ENCODE measurements at places on chromosomes 2 and 18. TPM values are rescaled to one million over a fixed set of nuclear protein-coding genes. Genes with fewer than 3 reads are reported as not detected.
A peak's percentile ranks its signal among the peaks of the same experiment; 100 is the strongest.

Gene NYAP2
- under 0.01 TPM for total RNA-seq

Gene MYO7B
- total RNA-seq: under 0.01 TPM

DNA sequence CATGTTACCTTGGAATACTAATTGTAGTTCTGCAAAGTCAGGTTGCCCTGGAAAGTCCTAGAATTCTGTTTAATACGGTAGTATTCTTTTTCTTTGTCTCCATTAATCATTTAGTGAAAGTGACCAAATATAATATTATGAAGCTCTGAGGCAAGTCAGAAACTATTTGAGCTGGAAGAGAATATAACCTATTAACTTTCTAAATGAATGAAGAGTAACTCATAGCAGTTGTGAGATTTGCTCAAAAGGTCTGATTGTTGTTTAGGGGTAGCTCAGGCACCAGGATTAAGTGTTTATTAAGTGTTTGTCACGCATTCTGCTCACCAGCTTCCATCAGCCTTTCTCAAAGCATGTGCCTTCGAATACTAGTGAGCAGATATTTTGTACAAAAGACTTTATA lies 46.7 kb upstream of the SERPINE2 start:
- H3K4me1 ChIP-seq: peaks cover 36% of the 10 kb centered on the region
- peak overlapping the region; percentile 71 for H3K27ac ChIP-seq
- no peaks in the 10 kb centered on the region for H3K27me3 ChIP-seq
- no peaks in the 10 kb centered on the region for H3K36me3 ChIP-seq
- no peak for DNase-seq
- no peak overlapping the region for H3K4me3 ChIP-seq

- H3K4me3 ChIP-seq: no peak overlapping the region
- no peaks in the 10 kb centered on the region for H3K36me3 ChIP-seq
- peaks cover 30% of the 10 kb centered on the region for H3K4me1 ChIP-seq
- H3K27me3 ChIP-seq: no peaks in the 10 kb centered on the region
Observed at GRCh38 chr2:46489423-46490174, 10.2 kb downstream of the TMEM247 start.

GRCh38 chr18:50711386-50711785 lies 108.4 kb downstream of the MRO start:
- peak; percentile 62 for DNase-seq
- no peaks in the 10 kb centered on the region for H3K27me3 ChIP-seq
- H3K4me1 ChIP-seq: no peaks in the 10 kb centered on the region
- H3K36me3 ChIP-seq: no peaks in the 10 kb centered on the region

Gene TEX44
- not detected for total RNA-seq

DNA sequence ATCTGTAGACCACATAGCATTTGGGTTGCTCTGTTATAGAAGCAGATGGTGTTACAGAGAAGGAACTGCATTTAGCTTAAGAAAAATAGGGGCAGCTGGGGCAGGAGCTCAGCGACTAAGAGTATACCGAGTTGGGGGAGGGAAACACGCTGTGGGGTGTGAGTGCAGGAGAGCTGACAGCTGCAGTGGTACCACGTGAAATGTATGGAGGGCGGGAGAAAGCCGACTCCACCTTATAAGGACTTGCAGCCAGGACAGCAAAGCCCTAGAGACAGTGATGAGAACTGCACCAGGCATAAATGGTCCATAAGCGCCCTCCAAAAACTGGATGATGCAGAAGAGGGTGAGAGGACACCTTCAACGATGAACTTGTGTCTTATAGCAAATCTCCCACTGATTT lies 237.6 kb downstream of the PRKCE start:
- H3K27ac ChIP-seq: no peak overlapping the region
- H3K4me3 ChIP-seq: no peak overlapping the region
- H3K4me1 ChIP-seq: peaks cover 18% of the 10 kb centered on the region
- no peaks in the 10 kb centered on the region for H3K27me3 ChIP-seq
- no peak for DNase-seq
- H3K36me3 ChIP-seq: no peaks in the 10 kb centered on the region

GRCh38 chr2:218161644-218162043 lies 5.1 kb downstream of the CXCR1 start:
- H3K27me3 ChIP-seq: peaks cover 51% of the 10 kb centered on the region
- H3K36me3 ChIP-seq: no peaks in the 10 kb centered on the region

DNA sequence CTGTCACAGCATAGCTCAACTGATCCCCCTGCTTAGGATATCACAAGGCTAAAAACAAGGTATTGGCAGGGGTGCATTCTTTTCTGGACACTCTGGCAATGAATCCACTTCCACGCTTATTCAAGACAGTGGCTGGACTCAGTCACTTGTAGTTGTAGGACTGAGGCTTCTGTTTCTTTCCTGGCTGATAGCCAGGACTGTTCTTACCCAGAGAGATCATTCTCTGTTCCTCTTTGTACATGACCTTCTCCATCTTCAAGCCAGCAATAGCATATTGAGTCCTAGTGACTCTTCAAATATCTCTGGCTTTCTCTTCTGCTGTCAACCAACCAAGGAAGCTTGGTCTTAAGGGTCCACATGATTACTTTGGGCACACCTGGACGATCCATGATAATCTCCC lies 241.3 kb downstream of the RBM43 start:
- no peak overlapping the region for H3K4me3 ChIP-seq
- no peak for DNase-seq
- H3K27ac ChIP-seq: no peak overlapping the region
- no peaks in the 10 kb centered on the region for H3K36me3 ChIP-seq
- no peaks in the 10 kb centered on the region for H3K27me3 ChIP-seq

- no peaks in the 10 kb centered on the region for H3K36me3 ChIP-seq
- H3K4me3 ChIP-seq: no peak overlapping the region
- H3K27ac ChIP-seq: no peak overlapping the region
- no peak for DNase-seq
Observed at GRCh38 chr2:75416420-75417342, 144.1 kb downstream of the EVA1A start.

DNA sequence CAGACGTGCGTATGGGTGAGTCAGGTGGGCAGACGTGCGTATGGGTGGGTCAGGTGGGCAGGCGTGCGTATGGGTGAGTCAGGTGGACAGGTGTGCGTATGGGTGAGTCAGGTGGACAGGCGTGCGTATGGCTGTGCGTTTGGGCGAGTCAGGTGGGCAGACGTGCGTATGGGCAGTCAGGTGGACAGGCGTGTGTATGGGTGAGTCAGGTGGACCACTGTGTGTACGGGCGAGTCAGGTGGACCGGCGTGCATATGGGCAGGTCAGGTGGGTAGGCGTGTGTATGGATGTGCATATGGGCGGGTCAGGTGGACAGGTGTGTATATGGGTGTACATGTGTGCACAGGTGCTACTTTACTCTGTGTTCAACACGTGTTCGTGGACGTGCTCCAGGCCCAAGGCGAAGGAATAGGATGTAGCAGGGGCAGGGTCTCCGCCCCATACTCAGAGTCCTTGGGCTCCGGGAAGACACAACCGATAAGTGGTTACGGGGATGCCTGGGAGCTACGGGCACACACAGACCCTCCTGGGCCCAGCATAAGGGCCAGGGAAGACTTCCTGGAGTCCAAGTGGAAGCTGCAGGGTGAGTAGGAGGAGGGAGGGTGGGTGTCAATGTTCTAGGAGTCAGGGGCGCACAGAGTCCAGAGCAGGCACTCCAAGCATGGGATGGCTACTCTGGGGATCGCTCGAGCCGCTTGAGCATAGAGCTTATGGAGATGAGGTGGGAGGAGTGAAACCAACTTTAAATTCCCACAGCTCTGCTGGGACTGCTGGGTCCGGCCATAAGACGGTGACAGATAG lies 27.1 kb upstream of the KLF11 start:
- H3K27ac ChIP-seq: no peak overlapping the region
- H3K27me3 ChIP-seq: no peaks in the 10 kb centered on the region
- H3K4me1 ChIP-seq: no peaks in the 10 kb centered on the region
- DNase-seq: peak; percentile 61

- no peaks in the 10 kb centered on the region for H3K27me3 ChIP-seq
- H3K4me1 ChIP-seq: peaks cover 5% of the 10 kb centered on the region
- H3K4me3 ChIP-seq: no peak overlapping the region
- peaks cover 82% of the 10 kb centered on the region for H3K36me3 ChIP-seq
- DNase-seq: peak; percentile 39
Observed at GRCh38 chr18:35707674-35708073, 126.1 kb downstream of the GALNT1 start.

DNA sequence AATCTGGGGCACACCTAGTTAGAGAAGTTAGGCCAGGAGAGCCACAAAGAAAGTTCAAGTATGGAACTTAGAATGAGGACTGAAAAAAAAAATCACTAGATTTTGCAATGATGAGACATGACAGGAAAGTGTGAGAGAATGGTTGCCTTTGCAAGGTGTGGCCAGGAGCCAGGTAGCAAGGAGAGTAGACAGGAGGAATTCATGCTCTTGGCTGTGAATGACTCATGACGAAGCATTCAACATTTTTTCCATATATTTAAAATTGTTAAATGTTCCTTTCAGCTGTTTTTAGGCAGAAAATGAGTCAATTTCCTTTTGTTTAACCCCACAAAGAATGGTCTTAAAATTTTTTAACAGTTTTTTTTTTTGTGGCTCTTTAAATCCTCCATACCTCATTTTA lies 636.9 kb downstream of the PLCL1 start:
- H3K27ac ChIP-seq: no peak overlapping the region
- peaks cover 12% of the 10 kb centered on the region for H3K4me1 ChIP-seq
- no peak overlapping the region for H3K4me3 ChIP-seq
- DNase-seq: no peak
- H3K27me3 ChIP-seq: no peaks in the 10 kb centered on the region

GRCh38 chr2:64273524-64274398 lies 129.5 kb upstream of the PELI1 start:
- peak overlapping the region; percentile 42 for H3K27ac ChIP-seq
- H3K4me3 ChIP-seq: no peak overlapping the region
- H3K4me1 ChIP-seq: peaks cover 41% of the 10 kb centered on the region
- no peaks in the 10 kb centered on the region for H3K36me3 ChIP-seq
- DNase-seq: peak; percentile 89
- no peaks in the 10 kb centered on the region for H3K27me3 ChIP-seq

Gene MDH1
- 132 TPM for total RNA-seq

Gene TDRD15
- not detected for total RNA-seq

GRCh38 chr2:85996591-85996990 lies 107.8 kb upstream of the ST3GAL5 start:
- no peak for DNase-seq
- H3K4me1 ChIP-seq: peaks cover 45% of the 10 kb centered on the region
- H3K36me3 ChIP-seq: no peaks in the 10 kb centered on the region
- no peak overlapping the region for H3K4me3 ChIP-seq

DNA sequence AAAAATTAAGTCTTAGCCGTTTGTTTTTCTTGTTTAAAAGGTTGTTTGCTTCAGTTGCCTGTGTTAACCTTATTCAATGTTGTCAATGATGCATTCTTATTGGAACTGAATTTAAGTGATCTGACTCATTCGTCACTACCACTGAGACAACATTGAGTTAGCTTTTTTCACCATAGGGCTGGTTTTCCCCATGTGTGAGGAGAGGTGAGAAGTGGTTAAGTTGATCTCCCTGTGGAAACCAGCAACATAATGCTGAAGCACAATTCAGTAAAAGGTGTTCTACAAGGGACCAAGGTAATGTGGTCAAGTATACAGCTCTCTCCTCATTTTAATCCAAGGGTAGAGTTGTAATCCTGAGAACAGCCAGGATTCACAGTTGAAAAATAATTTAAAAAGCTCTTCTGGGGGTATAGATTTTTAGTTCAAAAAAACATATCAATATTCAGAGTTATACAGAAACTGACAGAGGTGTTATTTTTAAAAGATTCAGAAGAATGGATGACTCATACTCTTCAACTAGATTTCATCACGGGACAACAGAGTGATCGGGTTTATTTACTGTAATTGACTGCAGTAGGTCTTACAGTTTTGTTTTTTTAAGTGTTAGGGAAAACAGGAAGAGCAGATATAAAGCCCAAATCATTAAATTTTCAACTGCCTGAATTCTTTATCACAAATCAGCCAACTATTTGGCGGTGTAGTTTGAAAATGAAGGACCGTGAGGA lies 12.6 kb downstream of the NOP58 start:
- H3K27ac ChIP-seq: peak overlapping the region; percentile 47
- peaks cover 40% of the 10 kb centered on the region for H3K36me3 ChIP-seq
- peak; percentile 86 for DNase-seq
- no peaks in the 10 kb centered on the region for H3K27me3 ChIP-seq
- H3K4me1 ChIP-seq: peaks cover 30% of the 10 kb centered on the region

Gene SPATS2L
- total RNA-seq: 74.6 TPM

DNA sequence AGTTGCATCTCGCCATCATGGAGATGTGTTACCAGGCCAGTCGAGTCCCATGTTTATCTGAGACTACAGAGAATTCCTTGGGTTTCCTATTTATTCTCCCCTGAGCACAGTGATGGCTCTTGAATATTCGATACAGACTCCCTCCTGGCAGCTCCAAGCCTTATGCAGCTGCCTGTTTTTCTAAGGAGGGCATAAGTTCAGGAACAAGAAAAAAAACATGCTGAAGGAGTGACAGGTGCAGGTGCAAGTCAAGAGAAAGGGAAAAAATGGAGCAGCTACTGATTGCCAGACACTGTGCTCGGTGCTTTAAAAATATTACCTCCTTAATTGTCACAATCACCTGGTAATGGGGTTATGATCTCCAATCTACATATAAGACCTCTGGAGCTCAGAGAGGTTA lies 177.2 kb upstream of the DPP10 start:
- DNase-seq: no peak
- H3K4me1 ChIP-seq: no peaks in the 10 kb centered on the region
- no peaks in the 10 kb centered on the region for H3K27me3 ChIP-seq
- no peak overlapping the region for H3K27ac ChIP-seq
- H3K4me3 ChIP-seq: no peak overlapping the region
- H3K36me3 ChIP-seq: no peaks in the 10 kb centered on the region

GRCh38 chr2:142315346-142315745 lies 184.5 kb upstream of the LRP1B start:
- no peak overlapping the region for H3K4me3 ChIP-seq
- no peaks in the 10 kb centered on the region for H3K27me3 ChIP-seq
- no peaks in the 10 kb centered on the region for H3K36me3 ChIP-seq
- H3K27ac ChIP-seq: no peak overlapping the region
- DNase-seq: no peak

DNA sequence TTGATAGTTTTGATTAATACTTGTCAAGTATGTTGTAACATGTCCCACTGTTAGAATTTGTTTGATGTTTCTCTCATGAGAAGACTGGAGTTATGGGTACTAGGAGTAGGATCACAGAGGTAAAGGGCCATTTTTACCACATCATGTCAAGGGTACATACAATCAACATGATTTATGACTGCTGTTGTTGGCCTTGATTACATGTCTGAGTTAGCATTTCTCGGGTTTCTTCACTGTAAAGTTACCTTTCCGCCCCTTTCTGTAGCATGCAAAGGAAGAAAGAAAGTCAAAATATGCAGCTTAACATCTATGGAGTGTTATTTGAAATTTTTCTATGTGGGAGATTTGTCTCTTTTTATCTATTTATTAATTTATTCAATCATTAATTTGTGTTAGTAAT lies 1456.4 kb downstream of the SUCLG1 start:
- DNase-seq: no peak
- H3K4me1 ChIP-seq: no peaks in the 10 kb centered on the region
- H3K27me3 ChIP-seq: no peaks in the 10 kb centered on the region
- H3K4me3 ChIP-seq: no peak overlapping the region
- H3K27ac ChIP-seq: no peak overlapping the region
- H3K36me3 ChIP-seq: no peaks in the 10 kb centered on the region
